ENCODE measurements at places on chromosomes 1 and 21.

DNA sequence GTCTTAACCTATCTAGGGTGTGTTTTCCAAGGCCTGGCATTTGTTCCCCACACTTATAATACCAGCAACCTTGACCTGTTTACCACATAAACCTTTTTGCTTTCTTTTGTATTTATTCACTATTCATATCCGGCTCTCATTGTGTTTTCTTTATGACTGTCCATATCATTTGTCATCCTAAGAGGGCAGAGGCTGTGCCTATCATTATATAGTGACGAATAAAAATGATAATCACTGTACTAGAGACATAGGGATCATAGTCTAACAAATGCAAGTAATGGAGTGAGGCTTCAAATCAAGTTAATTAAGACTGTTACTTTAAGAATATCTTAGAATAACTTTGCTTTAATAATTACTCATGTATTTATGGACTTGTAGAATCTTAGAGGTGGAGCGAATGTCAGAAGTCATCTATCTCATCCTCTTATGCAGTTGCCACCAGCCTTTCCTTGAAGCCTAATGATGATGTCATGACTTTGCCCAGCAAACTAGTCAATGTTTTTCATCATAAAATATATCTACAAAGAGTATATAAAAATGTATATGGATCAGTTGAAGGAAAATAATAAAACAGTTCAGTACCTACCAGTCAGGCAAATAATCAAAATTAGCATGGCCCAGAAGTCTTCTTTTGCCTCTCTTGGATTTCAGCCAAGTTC lies 4.7 kb upstream of the ETV3 start:
- no peak for DNase-seq
- no peaks in the 10 kb centered on the region for H3K36me3 ChIP-seq
- H3K4me1 ChIP-seq: peaks cover 1% of the 10 kb centered on the region
- H3K27ac ChIP-seq: no peak overlapping the region
- no peak overlapping the region for H3K4me3 ChIP-seq
- no peaks in the 10 kb centered on the region for H3K27me3 ChIP-seq

GRCh38 chr1:109478806-109479205 lies 4.9 kb upstream of the ATXN7L2 start:
- no peaks in the 10 kb centered on the region for H3K27me3 ChIP-seq
- no peak overlapping the region for H3K27ac ChIP-seq
- H3K4me3 ChIP-seq: no peak overlapping the region
- H3K4me1 ChIP-seq: peaks cover 6% of the 10 kb centered on the region

DNA sequence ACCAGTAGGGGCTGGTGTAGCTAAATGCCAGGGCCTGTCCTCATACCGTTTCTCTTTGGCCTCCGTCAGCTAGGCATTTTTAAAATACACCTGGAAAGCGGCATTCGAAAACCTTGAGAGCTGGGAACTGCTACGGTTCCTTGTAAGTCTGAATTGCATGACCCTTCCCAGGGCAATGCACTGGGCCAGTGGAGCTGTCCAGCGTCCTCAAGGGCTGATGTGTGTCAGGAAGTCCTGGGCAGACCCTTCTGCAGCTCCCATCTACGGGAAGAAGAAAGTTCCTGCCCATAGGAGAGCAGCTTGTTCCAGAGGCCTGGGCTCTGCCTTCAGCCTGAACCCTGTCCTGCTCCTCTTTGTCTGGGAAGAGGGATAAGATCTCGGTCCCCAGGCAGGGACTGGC lies 34.1 kb downstream of the UBASH3A start:
- H3K4me3 ChIP-seq: no peak overlapping the region
- DNase-seq: peak; percentile 66
- no peak overlapping the region for H3K27ac ChIP-seq
- no peaks in the 10 kb centered on the region for H3K36me3 ChIP-seq

- DNase-seq: peak; percentile 90
- no peaks in the 10 kb centered on the region for H3K4me1 ChIP-seq
- no peaks in the 10 kb centered on the region for H3K36me3 ChIP-seq
- H3K27me3 ChIP-seq: no peaks in the 10 kb centered on the region
- H3K4me3 ChIP-seq: peak overlapping the region; percentile 44
Measured at GRCh38 chr1:32247983-32248889, 1.2 kb downstream of the FAM167B start.

GRCh38 chr1:76038287-76039004 lies 36.1 kb upstream of the ST6GALNAC3 start:
- no peaks in the 10 kb centered on the region for H3K36me3 ChIP-seq
- no peak for DNase-seq
- H3K27me3 ChIP-seq: no peaks in the 10 kb centered on the region
- no peak overlapping the region for H3K4me3 ChIP-seq
- H3K4me1 ChIP-seq: peaks cover 2% of the 10 kb centered on the region

- DNase-seq: no peak
- no peaks in the 10 kb centered on the region for H3K36me3 ChIP-seq
- H3K4me3 ChIP-seq: no peak overlapping the region
- no peak overlapping the region for H3K27ac ChIP-seq
Measured at GRCh38 chr1:59165353-59165752, 131.5 kb upstream of the FGGY start.

- H3K27ac ChIP-seq: no peak overlapping the region
- no peaks in the 10 kb centered on the region for H3K4me1 ChIP-seq
- H3K27me3 ChIP-seq: no peaks in the 10 kb centered on the region
- H3K4me3 ChIP-seq: no peak overlapping the region
Measured at GRCh38 chr1:47380699-47381098, 35.4 kb upstream of the FOXE3 start.
